Activated CD4-positive, CD25-positive, alpha-beta regulatory T cell treated with anti-CD3 and anti-CD28 coated beads, Interleukin-2, amount 50 U/mL, for 24 hours (primary cell): ENCODE measurements at places on chromosomes 12 and 14.

- no peak for ATAC-seq
Measured at GRCh38 chr12:92356425-92356824, 210.8 kb upstream of the BTG1 start.

GRCh38 chr14:74577247-74577947, 34.6 kb downstream of the LTBP2 start:
- ATAC-seq = no peak

- ATAC-seq = no peak
Measured at GRCh38 chr12:118164798-118165486, 29.0 kb downstream of the PEBP1 start.

GRCh38 chr12:110050927-110051326, 2.6 kb upstream of the C12orf76 start:
- no peak for ATAC-seq

- no peak for ATAC-seq
Measured at GRCh38 chr14:58537004-58537403, 100.8 kb upstream of the DACT1 start.

DNA sequence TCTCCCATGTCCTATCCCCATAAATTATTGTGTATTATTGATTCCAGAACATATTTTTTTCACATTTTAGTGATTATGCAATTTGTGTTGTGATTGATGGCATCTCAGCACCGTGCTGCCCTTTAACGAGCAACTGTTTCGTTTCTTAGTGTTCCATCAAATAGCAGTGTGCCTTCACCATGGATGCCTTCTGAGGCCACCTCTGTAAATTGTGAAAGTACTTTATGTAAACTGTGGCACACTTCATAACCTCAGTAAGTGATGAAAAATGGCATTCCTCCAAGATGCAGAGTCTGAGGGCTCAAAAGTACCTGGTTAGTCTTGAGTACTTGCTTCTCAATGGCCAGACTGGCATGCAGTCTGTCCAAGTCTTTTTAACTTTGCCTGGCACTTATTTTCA, 8.2 kb downstream of the CHST11 start:
- no peak for ATAC-seq

- no peak for ATAC-seq
Measured at GRCh38 chr12:110756611-110757010, 13.9 kb upstream of the PPP1CC start.

GRCh38 chr12:87827638-87828264, 201.4 kb downstream of the C12orf50 start:
- ATAC-seq = no peak

DNA sequence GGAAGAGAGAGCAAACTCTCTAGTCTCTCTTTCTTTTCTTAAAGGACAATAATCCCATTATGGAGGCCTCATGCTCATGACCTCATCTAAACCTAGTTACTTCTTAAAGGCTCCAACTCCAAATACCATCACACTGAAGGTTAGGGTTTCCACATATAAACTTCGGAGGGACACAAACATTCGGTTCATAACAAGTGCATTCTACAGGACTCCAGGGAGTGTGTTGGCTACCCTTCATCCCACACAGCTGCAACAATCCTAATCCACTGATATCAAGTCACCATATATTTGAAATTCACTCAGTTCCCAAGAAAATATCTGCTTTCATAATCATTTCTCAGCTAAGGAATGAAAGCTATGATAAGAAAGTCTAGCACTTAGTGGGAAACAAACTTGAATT, 265.9 kb upstream of the PLEKHG7 start:
- ATAC-seq = no peak

- no peak for ATAC-seq
Measured at GRCh38 chr14:102007916-102008418, 43.6 kb downstream of the DYNC1H1 start.

DNA sequence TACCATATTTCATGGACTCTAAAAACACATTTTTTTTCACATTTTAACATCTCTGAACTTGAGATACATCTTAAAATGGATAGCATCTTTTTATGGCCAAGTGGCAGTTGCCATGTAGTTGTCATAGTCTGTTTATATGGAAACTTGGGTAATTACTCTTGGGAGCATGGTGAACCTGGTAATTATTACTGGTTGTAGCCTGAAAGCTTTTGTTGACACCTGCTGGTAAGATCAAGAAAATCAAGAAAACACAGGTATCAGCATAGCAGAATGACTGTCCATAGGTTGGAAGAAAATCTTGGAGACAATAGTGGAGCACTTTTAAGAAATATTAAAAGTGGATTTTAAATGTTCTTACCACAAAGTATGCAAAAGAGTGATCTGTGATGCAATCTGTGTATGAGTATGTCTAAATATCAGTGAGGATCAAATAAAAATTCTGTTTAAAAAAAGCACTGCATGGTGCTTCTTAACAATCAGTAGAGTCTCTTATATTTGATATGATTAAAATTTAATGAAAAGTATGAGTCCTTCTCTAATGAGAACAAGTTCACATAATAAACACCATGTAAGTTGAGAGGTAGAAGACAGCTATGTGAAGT, 44.2 kb downstream of the TTC8 start:
- ATAC-seq = no peak

- no peak for ATAC-seq
Measured at GRCh38 chr14:71117839-71118743, 210.8 kb downstream of the PCNX1 start.

DNA sequence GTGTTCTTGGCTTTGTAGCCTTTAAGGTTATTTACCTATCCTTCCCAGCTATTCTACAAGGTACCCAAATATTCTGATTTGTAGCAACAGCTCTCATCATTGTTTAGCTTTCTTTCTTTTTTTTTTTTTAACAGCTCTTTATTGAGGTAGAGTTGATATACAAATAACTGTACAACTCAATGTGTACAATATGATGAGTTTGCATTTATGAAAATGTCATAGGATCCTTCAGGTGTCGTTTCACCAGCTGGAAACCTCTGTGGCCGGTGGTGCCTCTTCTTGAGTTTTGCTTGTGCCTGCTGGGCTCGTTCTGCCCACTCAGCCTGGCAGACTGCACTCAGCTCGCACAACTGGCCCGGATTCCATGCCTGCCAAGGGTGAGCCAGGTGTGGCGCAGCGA, 26.9 kb upstream of the TBPL2 start:
- no peak for ATAC-seq

- no peak for ATAC-seq
Measured at GRCh38 chr12:126424696-126425095, 1359.5 kb downstream of the AACS start.

DNA sequence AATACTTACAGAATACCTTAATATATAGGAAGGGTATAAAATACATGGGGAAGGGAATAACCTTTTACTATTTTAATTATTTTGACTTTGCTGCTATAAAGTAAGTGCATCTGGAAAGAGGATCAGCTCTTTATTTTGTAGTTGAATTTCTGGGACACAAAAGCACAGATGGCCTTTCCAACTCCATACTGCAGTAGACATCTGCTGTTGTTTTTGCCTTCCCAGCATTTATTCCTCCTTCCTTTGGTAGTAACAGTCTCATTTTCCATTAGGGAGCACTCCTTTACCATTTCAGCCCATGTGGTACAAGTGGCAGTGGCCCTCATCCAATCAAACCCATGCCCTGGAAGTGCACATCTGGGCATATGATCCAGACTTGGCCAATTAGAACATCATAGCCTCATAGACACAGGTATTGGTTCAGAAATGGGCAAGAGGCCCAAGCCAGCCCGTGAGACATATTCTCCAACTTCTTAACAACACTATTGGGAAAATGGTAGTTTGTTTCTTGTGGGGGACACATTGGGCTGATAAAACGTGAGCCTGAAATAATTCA, 64.8 kb upstream of the YARS2 start:
- ATAC-seq = no peak

DNA sequence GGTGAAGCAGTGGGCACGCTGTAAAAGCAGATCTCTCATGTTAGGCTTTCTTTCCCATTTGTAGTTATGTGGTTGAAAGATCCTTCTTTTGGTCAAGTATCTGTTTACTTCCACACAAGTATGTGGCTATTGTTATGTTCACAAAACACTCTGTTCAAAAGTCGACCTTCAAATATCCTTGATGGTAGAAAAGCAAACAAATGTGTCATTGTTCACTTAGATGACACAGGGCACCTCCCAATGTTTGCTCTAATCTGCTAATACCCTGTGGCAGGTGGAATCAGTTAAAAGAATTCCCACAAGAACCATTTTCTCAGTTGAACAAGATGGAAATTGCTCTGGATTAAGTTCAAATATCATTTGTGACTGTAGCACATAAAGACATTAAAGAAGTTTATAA, 43.6 kb upstream of the NAA30 start:
- no peak for ATAC-seq

- no peak for ATAC-seq
Measured at GRCh38 chr12:79143803-79144202, 279.2 kb downstream of the SYT1 start.

- ATAC-seq = no peak
Measured at GRCh38 chr14:70755655-70756054, 53.7 kb downstream of the MAP3K9 start.

DNA sequence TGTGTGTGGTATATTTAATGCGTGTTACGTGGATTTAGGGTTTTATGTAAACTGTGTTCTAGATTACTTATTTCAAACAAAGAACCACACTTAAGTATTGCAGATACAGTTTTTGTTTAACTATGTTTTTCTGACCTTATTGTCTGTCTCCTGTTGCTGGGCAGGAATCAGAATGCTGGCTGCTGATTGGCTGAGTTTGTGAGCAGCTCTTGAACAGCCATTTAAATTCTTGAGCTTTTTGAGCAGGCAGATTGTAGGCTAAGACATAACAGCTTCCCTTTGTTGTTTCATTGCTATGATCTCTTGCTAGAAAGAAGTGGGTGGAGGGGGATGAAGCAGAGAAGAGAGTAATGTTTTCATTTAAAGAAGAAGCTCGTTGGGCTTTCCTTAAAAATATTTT, 52.2 kb downstream of the ATF7IP start:
- ATAC-seq = peak; percentile 67

GRCh38 chr12:121723200-121723599, 10.6 kb downstream of the TMEM120B start:
- ATAC-seq = no peak

DNA sequence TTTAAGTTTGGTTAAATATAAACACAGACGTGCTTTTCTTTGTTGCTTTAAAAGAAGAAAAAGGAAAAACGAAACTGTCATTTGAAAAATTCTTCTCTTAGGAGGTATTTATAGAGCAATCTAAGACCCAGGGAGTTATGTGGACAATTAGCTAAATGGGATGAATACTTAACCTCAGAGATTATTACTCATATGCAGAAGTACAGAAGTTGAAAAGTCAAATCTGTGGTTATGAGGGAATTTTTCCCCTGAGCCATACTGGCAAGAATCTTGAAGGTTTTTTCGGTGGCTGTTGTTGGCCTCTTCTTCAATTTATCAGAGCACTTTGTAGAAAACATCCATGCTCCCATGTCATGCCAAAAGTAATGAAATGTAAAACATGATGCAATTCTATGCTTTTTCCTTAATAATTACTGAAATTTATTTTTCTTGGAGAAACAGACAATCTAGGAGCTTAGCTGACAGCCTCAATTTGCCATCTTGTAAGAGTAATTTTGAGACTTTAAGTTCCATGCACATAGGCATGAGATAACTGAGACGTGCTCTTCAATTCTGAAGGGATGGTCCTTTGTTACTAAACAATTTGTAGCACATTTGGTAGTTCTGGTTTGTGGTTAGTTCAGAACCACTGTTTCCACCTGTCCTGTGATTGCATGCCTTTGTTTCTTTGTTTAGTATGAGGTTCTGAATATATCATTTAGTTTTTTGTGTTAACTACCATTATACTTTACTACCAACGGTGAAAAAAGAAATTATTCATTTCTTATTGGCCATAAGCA, 126.6 kb downstream of the BCAT1 start:
- peak; percentile 75 for ATAC-seq

- ATAC-seq = no peak
Measured at GRCh38 chr12:70052931-70053497, 190.2 kb upstream of the CNOT2 start.

DNA sequence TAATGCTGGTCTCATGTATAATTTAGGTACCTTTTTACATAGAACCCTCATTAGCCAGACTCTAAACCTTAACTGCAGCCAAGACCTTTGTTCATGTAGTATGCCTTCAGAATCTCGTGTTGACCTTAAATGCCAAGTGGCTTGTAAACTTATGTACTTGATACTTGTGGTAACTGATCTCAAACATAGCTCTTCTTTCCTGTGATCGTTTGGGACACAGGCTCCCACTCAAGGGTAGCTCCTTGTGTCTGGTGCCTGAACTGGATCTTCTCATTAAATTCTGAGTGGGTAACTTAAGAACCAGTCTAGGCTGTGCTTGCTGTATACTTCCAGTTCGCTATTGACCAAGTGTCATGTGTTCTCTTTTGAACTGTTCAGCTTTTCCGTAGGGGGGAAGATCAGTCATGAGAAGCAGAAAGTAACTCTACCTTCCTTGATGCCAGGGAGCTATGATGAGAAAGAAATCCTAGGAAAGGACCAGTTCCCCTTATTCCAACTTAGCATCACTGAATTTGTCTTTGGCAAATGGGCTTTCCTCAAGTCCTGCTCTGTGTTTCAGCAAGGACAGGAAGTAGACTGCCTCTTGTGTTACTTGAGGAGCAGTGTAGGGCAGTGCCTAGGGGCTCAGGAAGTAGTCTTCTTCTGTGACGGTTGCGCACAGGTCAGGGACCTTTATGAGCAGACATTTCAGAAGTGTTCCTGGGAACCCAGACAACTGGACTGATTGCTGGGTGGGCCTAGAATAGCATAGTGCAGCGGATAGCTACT, 2.5 kb downstream of the LGALS3 start:
- ATAC-seq = peak; percentile 18

DNA sequence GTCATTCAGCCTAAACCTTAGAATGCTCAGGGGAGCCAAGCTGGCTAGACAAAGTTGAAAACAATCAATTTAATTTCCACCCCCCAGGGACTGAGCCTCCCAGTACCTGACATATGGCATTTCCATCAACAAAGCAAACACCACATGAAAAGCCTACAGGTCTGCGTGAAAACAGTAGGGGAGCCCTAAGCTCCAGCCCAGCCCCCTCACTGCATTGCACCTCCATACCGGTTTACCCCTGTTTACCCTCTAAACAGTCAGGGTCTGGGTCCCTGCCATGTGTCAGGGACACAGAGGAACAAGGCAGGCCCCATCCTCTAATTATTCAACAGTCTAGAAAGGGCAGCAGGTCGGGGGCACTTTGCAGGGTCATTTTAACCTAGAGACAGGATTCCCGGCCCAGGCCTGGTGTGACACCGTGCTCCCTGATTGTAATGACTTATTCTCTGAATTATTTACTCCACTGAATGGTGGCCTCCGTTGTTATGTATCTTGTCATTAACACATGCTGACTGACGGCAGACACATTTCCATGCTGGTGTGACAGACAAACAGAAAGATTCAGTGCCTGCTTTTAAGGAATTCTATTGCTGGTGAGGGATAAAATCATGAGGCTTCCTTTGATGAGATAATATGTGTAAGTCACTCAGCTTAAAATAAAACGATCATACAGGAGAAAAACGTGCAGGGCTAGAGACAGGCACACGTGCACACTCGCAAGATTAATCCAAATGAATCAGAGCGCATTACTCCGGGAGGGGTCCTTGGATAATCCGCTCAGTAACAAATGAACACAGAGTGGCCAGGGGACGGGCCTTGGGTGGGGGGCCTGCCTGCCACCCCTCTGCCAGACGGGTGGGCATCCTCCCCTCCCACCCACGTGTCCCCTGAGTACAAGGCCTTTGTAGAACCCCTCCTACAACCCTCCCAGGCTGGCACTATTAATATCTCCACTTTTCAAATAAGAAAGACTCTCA, 23.2 kb downstream of the CCDC88C start:
- no peak for ATAC-seq

- ATAC-seq = peak; percentile 57
Measured at GRCh38 chr14:69651664-69652063, 40.3 kb downstream of the SUSD6 start.
